ENCODE measurements at places on chromosomes 11 and 22.
A peak's percentile ranks its signal among the peaks of the same experiment; 100 is the strongest.

- DNase-seq: no peak
Observed at GRCh38 chr22:50481440-50482106, at the start of gene ADM2. TSS of gene ADM2 (plus strand) at chr22:50481543. CDS start at chr22:50481848, 305 bp downstream.

DNA sequence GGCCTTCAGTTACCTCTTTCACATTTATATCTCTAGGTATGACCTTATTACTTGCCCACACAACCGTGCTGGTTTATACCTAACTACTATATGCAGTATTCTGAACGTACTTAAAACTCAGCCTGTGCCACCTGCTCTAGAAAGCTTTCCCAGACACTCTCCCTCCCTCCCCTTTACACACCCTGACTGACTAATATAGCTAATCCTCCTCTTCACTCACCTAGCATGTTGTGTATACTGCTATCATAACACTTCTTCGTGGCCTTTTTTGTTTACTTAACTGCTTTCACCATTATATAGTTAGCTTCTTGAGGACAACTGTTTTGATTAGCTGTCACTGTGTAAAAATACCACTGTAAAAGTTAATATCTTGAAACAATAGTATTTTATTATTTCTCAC is 23.5 kb downstream of the RNF214 start:
- no peak for DNase-seq

DNA sequence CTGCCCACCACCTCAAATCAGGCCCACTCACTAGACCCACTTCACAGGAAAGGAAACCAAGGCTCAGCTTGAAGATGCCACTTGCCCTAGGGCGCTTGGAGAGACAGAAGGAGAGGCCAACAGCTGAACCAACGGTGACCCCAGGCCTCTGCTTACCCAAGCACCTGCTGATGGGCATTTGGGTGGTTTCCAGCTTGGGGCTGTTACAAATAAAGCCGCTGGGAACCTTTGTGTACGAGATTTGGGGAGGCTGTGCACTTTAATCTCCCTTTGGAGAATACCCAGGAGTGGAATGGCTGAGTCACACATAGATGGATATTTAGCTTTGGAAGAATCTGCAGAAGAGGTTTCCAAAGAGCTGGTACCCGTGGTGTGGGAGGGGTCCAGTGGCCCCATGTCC is 50.9 kb upstream of the LINC01488 start:
- peak; percentile 30 for DNase-seq

DNA sequence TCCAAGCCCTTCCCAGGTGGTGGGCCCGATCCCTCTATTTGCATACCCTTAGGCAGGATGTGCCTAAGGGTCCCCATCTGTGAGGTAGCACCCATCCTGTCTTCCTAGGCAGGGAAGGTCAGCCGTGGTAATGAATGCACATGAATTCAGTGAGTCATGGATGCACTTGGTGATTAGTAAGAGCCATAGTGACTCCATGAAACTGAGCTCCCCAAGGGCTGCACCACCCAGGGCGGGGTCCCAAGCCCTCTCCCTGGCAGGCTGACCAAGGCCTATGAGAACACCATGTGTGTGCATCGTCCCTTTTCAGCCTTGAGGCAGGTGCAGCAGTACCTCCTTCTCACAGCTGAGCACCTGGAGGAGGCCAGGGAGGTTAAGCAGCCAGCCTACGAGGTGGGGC is 15.6 kb upstream of the SUSD2 start:
- DNase-seq: peak; percentile 53

GRCh38 chr22:37299969-37300509 is 17.7 kb downstream of the CYTH4 start:
- no peak for DNase-seq

GRCh38 chr11:13076961-13077360 is 67.8 kb downstream of the RASSF10 start:
- DNase-seq: no peak

GRCh38 chr22:37282385-37282677 is at the start of gene CYTH4:
TSS of gene CYTH4 (plus strand) at chr22:37282508. CDS start at chr22:37282570, 62 bp downstream.
- no peak for DNase-seq

DNA sequence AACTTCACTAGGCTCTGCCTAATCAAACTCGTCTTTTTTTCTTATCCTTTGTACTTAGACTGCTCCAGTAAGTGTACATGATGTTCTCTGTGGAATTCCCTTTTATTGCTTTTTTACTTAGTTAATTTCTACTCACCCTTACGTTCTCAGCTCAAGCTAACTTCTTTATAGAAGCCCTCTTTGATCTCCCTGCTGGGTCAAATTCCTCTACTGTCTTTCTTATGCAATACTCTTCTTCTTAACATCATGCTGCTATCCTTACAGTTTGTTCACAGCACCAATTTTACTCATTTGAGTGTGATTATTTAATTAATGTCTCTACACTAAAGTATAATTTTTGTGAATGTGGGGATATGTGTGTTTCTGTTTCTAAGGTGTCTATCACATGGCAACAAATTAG is 498.3 kb downstream of the CNTN5 start:
- DNase-seq: no peak

GRCh38 chr11:44833877-44834452 is 107.2 kb downstream of the TSPAN18 start:
- no peak for DNase-seq

GRCh38 chr22:34834059-34834458 is 231.9 kb upstream of the ISX start:
- DNase-seq: no peak

GRCh38 chr11:117953024-117953671 is 23.9 kb upstream of the TMPRSS13 start:
- DNase-seq: no peak

DNA sequence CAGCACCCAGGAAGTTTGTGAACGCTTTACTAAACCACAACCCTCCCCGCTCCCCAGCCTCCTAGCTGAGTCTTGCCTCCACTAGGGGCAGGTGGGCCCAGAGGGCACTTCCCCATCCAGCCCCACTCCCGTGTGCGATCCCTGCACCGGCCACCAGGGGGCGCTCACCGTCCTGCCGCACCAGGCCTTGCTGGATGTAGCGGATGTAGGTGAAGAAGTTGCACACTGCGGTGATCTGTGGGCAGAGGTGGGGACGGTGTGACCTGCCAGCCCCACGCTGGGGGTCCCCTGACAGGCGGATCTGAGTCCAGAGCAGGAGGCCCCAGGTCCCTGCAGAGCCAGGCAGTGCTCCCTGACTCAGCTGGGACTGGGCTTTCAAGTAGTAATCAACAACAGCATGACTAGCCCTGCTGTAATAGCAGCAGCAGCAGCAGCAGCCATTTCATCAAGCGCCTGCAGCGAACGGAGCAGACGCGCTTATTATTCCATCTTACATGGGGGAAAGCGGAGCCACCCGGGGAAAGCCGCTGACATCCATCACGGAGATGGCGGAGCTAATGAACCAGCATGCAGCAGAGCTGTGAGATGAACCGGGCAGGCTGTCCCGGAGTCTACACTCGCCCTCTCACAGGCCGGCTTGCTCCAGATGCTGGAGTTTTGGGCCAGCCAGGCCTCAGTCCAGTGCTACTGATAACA is 7.9 kb upstream of the FADS3 start:
- peak; percentile 54 for DNase-seq

DNA sequence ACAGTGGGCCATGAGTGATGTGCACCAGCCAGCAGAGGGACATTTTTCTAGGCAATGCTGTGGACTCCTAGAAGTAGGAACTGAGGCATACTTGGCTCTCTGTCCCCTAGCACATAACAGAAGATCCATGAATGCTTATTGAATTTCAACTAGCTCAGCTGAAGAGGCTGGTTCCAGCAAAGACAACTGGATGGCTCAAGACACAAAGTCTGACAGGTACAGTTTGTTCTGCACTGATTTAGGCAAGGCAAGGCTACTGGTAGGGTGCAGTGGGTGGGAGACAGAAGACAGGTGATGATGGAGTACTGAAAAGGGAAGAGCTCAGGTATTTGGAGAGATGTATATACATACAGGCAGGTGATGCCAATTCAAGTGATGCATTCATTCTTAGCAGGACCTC is 72.4 kb upstream of the USP47 start:
- DNase-seq: no peak

GRCh38 chr11:133842053-133842452 is 3.3 kb downstream of the SPATA19 start:
- DNase-seq: no peak

- DNase-seq: no peak
Observed at GRCh38 chr11:76313913-76314740, 66.8 kb downstream of the THAP12 start.

DNA sequence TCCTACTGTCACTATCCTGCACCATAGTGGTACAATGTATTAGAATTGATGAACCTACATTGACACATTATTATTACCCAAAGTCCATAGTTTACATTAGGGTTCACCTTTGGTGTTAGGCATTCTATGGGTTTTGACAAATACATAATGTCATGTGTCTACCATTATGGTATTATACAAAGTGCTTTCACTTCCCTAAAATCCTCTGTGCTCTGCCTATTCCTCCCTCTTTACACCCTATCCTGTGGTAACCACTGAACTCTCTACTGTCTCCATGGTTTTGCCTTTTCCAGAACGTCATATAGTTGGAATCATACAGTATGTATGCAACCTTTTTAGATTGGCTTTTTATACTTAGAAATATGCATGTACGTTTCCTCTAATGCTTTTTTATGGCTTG is 51.5 kb downstream of the CCDC15 start:
- no peak for DNase-seq

- peak; percentile 32 for DNase-seq
Observed at GRCh38 chr11:134360050-134360835, 28.5 kb downstream of the GLB1L2 start.

- no peak for DNase-seq
Observed at GRCh38 chr11:17611049-17611448, 64.0 kb downstream of the OTOG start.

DNA sequence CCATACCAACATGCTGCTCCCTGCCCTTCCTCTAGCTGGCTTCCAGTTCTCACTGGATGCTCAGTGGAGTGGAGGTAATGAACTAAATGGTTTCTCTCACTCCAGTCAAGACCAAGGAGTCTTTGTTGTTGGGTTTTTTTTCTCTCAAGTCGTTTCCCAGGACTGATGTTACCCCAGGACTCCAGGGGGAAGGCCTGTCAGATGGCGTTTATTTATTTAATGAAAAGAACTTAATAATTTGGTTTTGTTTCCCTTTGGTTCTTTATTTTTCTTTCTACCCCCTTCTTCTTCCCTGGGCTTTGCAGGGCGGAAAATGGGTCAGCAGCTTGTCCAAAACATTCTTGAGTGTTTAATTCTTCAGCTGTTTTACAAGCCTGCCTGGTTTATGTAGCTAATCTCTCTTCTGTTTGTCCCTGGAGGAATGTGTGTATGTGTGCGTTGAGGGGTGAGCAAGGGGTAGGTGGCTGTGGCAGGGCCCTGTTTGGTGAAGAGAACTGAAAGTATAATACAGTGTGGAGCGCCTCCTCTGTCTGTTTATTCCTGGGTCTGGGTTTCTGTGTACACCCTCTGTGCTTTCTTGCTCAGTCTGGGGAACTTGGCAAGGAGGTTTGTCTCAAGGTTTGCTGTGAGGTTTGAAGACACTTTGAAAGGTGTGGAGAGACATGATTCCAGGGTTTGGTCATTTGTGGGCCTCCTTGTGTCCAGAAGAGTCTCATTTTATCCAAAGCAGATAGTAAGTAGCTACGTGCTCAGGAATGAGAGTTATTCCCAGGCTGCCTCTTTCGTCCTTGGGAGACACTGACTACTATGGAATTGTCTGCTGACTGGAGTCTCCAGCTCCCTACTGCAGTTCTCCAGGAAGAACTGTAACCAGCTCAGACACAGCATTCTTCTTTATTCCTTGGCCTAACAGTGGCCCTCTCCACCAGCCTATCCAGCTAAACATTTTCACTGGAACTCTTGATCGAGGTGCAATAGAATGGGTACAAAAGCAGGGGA is 175.5 kb downstream of the ADAMTS15 start:
- peak; percentile 28 for DNase-seq

- DNase-seq: no peak
Observed at GRCh38 chr11:34416088-34416487, 22.6 kb upstream of the CAT start.

GRCh38 chr22:48199667-48200066 is 1437.2 kb downstream of the TBC1D22A start:
- no peak for DNase-seq

DNA sequence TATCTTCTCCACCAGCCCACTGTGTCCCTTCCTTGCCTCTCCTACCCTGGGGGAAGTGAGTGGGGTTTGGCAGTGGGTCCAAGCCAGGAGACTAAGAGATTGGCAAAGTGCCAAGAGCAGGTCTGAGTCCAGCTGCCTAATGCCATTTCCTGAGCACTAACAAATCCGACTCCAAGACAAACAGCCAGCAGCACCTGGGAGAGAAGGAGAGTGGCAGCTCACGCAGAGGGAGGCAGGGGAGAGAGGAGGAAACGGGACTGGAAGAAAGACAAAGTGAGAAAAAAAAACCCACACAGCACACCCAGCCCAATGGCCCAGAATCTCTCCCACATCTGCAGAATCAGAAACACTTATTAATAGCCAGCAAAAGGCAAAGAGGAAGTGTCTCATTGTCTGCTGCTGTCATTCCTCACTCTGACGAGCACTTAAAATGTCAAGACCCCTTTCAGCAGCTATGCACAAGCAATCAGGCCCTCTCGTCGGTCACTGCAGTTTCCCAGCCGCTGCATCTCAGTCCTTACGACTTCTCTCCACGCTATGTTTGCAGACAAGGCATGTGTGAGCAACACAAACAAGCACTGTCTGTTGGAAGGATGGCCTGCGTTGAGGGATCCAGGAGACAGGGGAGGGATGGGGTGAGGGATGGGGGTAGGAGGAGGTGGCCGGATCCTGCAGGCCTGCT is 558.4 kb upstream of the CADM1 start:
- DNase-seq: no peak

- DNase-seq: no peak
Observed at GRCh38 chr11:76589964-76590950, 80.3 kb downstream of the LRRC32 start.

- peak; percentile 39 for DNase-seq
Observed at GRCh38 chr22:37802310-37803194, 5.2 kb upstream of the GCAT start.

DNA sequence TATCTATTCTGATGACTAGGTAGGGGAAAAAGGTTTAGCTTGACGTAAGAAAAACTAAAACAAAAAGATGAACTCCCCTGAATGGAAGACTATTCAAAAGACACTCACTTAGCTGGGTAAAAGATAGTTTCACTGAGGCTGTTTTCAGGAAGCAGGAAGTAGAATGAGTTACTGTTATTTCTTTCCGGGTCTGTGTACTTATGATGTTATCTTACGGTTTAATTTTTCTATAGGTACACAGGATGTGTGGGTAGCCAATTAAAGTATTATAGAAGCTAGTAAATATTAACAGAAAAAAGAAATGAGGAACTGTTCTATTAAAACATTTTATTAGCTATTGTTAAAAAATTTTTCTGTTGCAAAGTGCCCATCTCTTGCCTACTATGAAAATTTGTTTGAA is 45.8 kb upstream of the MMP7 start:
- DNase-seq: no peak

DNA sequence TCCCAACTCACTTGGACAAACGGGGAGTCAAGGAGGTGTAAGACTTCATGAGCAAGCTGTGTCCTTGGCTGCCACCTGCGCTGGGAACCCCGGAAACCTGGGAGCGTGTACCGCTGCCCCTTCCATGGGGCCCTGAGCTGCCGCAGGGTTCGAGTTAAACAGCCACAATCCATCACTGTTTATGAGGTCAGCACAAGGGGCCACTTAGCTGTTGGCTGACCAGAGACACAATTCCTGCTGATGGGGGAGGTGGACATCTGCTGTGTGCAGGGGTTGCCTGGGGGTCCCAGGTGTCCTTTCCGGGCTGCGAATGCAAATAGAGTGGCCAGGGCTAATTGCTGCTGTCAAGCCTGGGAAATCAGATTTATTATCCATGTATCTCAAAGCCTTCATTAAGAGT is 549.3 kb downstream of the BRD1 start:
- no peak for DNase-seq

- DNase-seq: no peak
Observed at GRCh38 chr11:116207421-116208141, 565.2 kb downstream of the BUD13 start.

Data from IMR-90 (cell line).